Midbrain (tissue), 1 donor: ENCODE measurements at places on chromosomes 16 and 17.

DNA sequence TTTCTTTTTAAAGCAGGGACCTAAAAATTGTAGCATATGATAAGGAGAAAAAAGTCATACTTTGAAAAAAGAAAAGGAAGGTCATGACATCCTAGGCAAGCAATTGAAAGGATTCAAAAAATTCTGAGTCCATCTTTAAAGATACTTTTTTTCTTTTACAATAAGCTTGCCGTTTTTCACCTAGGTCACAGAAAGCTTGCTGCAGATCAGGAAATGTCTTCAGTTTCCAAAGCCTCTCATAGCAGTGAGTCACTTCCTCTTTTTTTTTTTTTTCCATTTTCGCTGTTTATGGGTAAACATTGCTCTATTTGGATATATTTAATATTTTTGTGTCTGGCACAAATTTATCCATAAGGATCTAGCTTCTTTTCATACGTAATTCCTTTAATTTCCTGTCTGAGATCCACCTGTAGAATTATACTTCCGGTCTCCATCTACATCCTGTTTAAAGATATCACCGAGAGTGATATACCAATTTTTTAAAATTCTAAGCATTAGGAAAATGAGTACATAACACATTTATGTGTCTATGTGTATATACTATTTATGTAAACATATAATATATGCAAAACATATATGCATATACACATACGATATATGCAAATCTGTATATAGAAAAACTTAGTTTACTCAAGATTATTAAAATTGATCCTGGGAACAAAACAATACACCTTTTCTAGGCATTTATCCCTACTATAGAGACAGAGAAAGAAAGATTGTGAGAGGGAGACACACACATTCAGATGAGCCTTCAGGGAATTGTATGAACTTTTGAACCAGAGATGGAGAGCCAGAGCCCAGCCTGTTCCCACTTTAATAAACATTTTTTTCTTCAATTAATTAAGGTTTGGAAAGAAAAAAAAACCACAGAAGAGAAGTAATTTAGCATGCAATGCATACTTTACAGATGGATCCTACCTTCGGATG is 134.4 kb downstream of the SKAP1 start:
- DNase-seq, result no peak

DNA sequence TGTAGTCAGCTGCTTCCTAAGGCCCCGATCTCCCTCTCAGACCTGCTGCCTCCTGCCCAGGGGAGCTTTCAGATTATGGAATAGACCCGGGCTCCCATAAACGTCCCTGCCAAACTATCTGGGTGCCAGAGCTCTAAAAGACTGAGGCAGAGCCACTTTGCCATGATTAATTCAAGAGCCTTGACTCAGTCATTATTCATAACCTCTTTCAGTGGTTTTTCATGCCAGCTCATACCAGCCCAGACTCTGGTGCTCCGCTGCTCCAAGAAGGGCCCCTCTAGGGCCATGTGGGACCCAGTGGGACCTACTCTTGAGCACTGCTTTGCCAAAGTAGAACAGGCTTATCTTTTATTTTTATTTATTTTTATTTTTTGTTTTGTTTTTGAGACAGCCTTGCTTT is 23.9 kb downstream of the DNAI2 start:
- no peak for DNase-seq

DNA sequence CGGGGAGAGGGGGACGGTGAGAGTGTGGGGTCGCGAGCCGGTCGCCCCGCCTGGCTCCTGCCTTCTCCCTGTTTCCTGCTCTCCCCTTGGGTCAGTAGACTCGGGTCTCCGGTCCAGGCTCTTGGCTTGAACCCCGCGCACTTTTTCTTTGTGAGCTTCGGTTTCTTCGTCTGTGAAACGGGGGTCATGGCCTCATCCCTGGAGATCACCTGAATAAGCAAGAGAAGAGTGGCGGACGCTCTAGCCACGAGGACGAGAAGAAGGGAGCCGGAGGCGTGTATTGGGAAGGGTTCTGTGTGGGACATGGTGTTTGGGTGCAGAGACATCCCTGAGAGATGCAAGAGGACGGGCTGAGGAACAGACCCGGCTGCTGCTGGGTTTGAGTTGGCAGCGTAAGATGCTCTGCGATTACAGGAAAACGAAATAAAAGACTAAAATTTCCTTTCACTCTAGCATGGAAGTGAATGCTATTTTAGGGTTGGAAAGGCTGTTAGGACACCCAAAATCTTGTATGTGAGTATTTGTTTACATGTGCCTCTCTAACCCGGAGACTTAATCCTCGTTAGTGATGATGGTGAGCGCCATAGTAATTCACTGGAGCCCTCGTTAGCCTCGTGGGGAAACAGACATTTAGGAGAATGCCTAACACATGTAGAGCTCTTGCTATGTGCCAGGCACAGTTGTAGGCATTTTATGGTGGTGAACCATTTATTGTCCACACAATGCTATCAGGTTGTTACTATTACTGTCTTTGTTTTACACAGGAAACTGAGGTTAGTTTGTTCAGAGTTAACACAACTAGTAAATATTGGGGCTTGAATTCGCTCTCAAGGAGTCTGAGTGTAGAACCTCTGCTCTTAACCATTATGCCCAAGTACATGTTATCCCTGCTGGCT is 646 bp downstream of the KIF22 start:
- DNase-seq, result no peak

DNA sequence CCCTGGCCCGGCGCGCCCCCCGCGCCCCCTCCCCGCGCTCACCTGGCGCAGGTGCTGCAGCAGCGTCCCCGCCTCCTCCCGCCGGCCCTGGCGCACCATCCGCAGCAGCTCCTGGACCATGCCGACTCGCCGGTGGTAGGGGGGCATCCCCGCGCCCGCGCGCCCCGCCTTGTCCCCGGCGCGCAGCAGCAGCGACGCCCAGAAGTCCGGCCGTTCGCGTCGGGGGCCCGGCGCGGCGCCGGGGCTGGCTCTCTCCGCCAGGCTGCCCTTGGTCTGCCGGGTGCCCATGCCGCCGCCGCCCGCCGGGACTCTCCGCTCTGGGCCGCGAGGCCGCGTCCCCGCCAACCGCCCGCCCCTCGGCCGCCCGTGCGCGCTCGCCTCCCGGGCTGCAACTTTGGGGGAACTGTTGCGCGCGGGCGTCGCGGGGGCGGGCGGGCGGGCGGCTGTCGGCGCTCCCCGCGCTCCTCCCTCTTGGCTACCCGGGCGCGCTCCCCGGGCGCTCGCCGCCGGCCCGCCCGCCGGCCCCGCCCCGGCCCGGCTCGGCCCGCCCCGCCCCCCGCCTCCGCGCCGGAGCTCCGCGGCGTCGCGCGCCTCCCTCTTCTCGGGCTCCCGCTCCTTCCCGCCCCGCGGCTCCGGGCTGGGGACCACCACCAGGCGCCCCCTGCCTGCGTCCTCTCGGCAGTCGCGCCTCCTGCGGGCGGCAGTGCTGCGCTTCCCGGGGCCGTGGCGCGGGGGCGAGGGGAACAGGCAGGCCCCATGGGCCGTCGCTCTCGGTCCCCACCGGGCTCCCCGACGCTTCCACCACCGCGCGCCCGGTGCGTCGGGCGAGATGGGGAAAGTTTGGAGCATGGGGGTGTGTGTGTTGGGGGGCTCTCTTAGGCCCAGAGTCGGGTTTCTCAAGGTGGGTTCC is at the start of gene LRRC75A:
Gene LRRC75A, minus strand, starts transcription at position 491 of the 910 bp plus-strand sequence. Its CDS starts 203 bp downstream, at position 288.
- DNase-seq, result peak; percentile 30

- peak; percentile 32 for DNase-seq
These were observed 17.2 kb upstream of the NSMCE1 start for GRCh38 chr16:27285676-27286196.

GRCh38 chr17:27222515-27222914 is 71.4 kb upstream of the WSB1 start:
- DNase-seq, result no peak

DNA sequence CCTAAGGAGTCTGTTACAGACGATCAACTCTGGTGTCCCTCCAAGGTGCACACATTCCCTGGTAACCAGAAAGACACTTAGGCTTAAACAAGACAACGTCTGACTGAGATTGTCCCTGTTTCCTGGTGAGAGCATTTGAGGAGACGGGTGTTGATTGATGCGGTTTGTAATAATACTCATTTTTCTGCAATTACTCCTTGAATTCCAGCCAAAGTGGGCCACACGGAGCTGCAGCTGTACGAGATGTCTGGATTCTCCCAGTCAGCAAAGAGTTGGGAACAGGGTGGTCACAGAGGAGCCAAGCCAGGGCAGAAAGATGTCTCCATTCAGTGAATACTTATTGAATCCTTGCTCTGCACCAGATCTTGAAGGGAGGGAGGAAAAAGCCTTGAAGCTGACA is 30.9 kb upstream of the CES5A start:
- DNase-seq, result no peak

DNA sequence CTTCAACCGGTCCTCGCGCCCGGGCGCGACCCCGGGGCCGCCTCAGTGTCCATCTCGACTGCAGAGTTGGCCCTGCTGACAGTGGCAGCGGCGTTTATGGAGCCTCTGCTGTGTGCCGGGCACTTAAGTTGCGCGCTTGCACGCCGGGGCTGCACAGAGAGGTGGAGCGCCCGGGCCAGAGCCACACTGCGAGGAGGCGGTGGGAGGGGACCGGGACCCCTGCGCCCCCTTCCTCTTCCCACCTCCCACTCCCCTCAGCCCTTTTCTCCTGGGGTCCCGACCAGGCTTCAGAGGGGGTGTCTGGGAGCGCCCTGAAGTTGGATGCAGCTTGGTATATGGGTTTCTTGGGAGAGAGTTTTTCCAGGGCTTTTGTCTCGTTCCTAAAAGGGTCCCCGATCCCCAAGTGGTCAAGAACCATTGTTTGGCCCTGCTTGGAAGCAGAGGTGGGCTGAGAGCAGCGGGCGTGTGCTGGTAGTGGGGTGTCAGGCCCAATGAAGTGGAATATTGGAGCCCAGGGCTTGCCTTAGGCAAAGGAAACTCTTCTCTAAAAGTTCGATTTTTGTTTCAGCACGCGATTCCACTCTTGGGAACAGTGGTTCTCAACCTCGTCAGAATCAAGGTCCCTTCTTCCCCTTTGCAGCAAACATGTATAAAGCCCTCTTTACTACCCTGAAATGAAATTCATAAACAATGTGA is 605 bp downstream of the MRTFB start:
- no peak for DNase-seq

GRCh38 chr17:17403899-17404576 is 72.8 kb upstream of the MED9 start:
- no peak for DNase-seq

- peak; percentile 82 for DNase-seq
These were observed at the start of gene TRAF4 for GRCh38 chr17:28743243-28744103. TSS of gene TRAF4 (plus strand) at chr17:28744011. CDS start at chr17:28744113, 102 bp downstream.

GRCh38 chr16:30521873-30522641 is 4.3 kb downstream of the ZNF768 start:
- no peak for DNase-seq

DNA sequence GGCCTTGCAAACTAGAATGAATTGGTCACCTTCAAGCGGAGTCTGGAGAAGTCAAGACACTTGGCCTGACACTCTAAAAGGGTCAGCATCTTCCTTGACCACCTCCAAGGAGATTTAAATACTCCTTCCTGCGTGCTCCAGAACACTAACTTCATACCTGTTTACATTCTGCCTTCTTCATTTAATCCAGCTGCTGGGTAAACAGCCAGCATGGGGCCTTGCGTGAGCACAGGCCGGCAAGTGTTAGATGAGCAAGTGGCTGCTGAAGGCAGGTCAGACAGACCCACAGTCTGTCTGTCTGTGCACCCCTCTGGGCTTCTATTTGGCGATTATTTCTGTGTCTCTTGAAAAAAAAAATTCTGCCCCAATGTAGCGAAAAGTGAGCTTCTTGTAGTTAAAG is 153.8 kb downstream of the MSI2 start:
- DNase-seq, result no peak

GRCh38 chr16:3046641-3047386 is 453 bp downstream of the MMP25 start:
- no peak for DNase-seq

DNA sequence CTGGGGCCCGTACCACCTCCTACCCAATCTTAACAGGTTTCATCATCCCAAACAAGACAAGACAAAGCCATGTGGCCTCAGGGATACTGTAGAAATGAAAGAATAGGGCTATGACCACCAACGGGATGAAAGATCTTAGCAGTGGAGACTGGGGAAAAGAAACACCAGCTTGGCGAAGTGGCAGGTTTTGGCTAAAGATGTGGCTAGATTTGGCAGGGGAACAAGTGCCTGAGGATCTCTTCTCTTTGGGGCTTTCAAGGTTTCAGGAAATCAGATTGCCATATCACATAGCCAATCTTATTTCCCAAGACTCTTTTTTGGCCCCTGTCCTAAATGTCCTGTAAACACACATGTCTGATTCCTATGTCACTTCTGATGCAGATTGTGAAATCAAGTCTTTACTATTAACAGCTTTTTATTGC is 6.9 kb downstream of the KRT24 start:
- DNase-seq, result no peak

GRCh38 chr16:24041834-24042631 is 206.2 kb downstream of the PRKCB start:
- DNase-seq, result peak; percentile 79

GRCh38 chr16:50301626-50302471 is 35.5 kb downstream of the ADCY7 start:
- DNase-seq, result no peak

DNA sequence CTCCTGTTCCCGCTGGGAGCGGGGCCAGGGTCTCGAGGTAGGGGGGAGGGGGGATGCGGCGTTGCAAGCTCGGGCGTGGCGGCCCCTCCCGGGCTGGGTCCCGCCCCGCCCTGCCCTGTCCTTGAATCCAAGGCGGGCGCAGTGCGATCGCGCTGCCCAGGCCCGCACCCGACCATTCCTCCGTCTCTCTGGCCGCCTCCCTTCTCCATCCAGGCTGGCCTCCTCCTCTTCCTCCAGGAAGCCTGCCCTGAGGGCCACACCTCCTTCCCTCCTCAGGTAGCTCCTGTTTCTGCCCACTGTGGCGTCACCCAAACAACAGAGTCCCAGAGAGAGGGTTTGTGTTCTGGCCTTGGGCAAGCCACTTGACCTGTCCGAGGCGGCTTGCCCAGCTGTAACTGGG is 43.0 kb upstream of the TAC4 start:
- DNase-seq, result no peak

GRCh38 chr16:28293601-28293960 is 1.3 kb downstream of the SBK1 start:
- DNase-seq, result no peak

DNA sequence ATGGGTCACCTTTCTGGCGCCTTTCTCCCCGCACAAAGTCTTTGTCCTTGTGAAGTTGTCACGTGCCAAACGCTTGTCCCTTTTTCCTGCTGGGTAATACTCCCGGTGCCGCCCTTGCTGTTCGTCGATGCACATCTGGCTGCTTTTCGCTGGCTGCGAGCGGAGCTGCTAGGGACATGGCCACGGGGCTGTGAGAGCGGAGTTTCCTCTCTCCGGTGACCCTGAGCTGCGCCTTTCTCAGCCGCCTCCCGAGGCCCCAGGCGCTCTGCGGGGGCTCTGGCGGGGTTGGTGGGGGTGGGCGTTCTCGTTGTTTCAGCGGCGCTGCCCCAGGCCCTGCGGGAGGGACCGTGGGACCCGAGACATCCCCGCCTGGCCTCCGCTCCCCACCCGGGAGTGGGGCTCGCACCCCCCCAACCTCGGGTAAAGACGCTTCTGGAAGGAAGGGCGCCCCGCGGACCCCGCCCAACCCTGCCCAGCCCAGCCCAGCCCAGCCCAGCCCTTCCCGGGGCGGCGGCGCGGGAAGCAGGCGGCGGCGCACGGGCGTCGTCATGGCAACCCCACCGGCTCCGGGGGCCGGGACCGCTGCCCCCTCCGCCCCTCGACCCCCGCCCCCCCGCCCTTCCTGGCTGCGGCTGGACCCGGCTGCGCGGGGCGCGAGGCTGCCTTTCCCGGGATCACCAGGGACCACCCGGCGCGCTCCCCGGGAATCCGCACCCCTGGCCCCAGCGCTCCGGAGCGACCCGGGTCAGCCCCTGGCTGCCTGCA is 12.3 kb downstream of the CHMP6 start:
- no peak for DNase-seq
